Left renal cortex interstitium (tissue), 4 donors: ENCODE measurements at places on chromosomes 13 and 19.

- no peak for DNase-seq
These were observed 656.1 kb downstream of the DACH1 start for GRCh38 chr13:71210861-71211260.

DNA sequence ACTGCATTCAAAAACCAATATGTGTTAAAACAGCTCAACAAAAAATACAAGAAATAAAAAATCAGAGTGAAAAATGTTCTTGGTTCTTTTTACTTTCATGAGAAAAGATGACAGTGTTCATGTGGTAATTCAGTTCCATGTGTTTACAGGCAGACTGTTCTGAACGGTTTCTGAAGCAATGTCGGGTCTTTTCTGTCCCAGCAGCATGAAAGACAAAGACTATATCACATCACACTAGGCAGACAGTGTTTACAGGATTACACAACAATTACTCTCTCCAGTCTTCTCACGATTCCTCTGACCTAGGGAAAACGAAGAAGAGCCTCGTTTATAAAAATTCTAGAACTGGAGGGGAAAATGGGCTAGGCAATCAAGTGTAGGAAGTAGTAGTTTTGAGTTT lies 83.4 kb downstream of the UBL3 start:
- DNase-seq: no peak

DNA sequence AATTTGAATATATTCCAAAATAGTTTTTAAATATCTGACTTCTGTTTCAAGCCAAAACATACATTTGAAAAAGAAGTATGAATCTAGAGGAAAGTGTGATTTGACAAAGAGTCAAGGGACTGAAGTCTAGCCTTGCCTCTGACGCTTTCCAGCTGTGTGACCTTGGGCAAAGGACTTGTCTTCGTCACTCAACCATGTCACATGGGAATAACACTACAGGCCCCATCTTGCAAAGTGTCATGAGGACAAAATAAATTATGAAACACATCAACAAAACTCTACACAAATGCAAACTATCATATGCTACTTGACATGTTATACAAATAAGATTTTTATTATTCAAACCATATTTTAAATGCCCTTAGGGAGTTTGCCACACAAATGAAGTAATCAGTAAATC lies 73.0 kb downstream of the CYSLTR2 start:
- peak; percentile 41 for DNase-seq

DNA sequence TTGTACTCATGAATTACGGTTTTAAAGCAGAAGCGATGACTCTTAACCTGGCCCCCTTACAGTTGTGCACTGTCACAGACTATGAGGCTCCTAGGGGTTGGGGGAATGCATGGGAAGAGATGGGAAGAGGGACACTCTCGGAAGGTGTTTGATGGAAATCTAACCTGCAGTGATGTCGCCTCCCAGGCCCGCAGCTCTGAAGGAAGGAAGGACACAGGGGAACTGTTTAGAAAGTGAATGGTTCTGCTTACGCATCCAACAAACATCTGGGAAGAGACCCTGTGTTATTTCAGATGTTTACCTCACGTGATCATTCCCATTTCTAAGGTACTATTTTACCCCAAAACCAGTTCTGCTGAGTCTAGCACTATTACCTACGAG lies 48.0 kb upstream of the SLC7A9 start:
- no peak for DNase-seq

GRCh38 chr19:1814833-1815604 lies 2.9 kb upstream of the ATP8B3 start:
- no peak for DNase-seq

DNA sequence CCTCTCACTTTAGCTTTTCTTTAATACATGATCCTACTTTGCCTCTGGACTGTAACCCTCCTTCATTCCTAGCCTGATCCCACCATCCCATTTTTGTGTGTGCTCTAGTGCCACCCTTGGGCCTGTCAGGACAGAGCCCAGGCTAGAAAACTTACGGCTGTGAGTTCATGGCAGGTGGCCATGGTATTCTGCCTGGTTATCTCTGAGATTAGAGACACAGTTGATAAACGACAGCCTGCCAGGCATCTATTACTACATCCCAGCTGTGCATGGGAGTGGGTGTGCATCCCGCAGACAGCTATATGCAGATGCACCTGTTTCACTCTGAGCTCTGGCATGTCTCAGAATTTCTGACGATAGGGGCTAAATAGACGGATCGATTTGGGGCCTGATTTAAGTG lies 110.9 kb downstream of the HS6ST3 start:
- no peak for DNase-seq

GRCh38 chr19:12064590-12065538 lies at the start of gene ZNF844:
Gene ZNF844 (plus strand): TSS chr19:12064731. CDS start chr19:12064874, 143 bp downstream.
- peak; percentile 89 for DNase-seq

- no peak for DNase-seq
These were observed 86.9 kb downstream of the TBC1D4 start for GRCh38 chr13:75395066-75395465.

- DNase-seq: no peak
These were observed 148.7 kb downstream of the FOXO1 start for GRCh38 chr13:40517486-40518480.

DNA sequence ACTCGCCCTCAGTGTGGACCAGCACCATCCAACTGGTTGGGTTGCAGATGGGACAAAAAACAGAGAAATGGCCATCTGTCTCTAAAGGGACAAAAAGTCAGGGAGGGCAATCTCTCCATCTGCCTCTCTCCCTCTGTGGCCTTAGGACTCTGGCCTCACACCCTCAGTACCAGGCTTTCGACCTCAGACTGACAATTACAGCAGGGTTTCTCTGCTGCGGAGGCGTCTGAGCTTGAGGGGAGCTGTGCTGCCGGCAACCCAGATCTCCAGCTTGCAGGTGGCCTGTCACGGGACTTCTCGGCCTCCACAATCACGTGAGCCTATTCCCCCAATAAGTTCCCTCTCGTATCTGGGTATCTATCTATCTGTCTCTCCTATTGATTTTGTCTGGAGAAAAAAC lies 27.7 kb downstream of the MLLT1 start:
- no peak for DNase-seq

DNA sequence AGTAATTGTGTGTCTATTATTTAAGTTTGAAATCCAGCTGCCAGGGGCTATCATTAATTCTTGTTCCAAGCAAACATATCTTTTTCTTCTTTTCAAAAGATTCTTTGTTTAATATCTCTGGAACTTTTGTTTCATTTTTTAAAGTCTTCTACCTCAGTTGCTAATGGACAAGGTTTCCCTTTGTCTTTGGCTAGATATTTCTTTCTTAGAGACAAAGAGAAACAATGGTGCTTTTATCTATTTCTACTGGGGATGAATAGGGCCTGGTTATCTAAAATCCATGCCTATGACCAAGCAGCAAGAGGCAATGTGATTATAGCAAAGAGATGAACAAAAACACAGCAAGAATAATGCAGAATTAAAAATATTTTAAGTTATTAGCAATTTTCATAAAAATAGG lies 661.3 kb upstream of the KLF12 start:
- no peak for DNase-seq

DNA sequence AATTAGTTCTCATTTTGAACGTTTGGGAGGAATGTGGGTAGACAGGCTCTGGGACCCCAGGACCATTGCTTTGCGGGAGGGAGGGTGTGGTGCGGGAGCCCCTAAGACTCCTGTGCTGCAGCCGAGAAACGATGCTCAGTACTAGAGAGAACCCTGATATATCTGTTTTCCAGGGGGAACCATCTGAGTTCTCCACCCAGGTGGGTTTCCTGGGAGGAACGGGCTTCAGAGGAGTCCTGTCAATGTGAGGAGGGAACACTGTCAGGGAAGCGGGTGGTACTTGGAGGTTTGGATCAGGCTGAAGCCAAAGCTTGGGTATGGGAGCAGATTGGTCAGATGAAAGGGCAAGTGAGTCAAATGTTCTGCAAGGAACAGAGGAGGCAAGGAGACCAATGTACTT lies 358.0 kb downstream of the FGF9 start:
- DNase-seq: no peak

DNA sequence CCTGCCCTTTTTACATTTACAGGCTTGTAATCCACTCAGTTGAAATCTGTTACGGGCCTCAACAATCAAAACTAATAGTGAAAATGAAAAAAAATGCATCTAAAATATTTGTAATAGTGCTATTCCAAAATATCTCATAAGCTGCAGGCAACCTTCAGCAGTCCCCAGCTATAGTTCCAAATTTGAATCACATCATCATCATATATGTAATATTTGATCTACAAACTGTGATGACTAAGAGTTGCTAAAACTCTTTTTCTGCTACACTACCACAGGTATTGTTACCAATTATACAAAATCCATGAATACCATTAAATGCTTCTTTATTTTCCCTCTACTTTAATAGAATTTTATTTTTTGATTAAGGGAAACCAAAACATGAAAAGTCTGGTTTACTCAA lies 121.4 kb upstream of the RFC3 start:
- no peak for DNase-seq

DNA sequence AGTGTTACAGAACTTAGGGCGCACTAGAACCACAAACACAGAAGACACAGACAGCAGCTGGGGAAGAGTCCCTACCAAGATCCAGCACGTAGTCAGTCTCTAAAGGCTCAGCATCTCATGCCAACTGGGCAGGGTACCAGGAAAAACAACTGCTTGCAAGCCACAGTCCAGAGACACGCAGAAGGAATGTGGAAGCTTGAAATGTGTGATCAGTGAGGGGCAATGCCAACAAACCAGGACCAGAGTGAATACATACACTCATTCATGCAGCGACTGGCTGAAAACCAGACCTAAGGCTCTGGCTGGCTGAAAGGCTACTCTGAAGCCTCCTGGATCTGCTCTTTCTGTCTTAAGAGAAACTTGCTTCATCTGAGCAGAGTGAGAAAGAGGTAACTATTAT lies 1484.8 kb downstream of the EFNB2 start:
- no peak for DNase-seq

GRCh38 chr19:49201042-49201441 lies 43.5 kb downstream of the TRPM4 start:
- DNase-seq: no peak

DNA sequence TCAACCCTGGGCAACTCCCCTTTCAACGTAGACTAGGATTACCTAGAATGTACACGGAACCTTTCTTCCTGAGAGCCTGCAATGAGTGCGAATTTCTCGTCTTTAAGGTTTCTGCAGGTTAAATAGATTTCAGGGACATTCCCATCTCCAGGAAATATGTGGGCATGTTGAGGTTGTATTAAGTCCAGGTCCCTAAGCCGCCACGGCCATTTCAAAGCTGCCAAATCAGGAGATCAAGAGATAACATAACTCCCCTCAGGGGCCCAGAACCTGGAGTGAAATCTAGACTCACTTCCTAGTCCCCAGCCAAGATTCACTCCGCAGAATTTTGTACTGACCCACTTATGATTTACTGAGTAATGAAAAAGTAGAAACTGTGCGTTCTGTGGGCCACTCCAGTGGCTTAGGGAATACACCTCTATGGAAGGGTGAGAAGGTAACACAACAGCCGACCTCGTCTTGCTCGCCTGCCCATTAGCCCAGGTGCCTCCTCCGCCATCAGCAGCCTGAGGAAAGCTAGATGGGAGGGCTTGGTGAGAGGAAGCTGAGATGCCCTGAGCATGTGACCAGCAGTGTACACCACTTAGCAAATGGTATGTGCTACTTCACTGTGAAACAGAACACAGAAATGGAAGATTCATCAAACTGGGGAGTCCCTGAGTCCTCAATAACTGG lies 98.5 kb upstream of the SOX1 start:
- DNase-seq: no peak

- peak; percentile 27 for DNase-seq
These were observed 1074.3 kb upstream of the PCDH9 start for GRCh38 chr13:68304286-68304893.

GRCh38 chr19:44689290-44690130 lies 9.4 kb upstream of the CEACAM16 start:
- no peak for DNase-seq

DNA sequence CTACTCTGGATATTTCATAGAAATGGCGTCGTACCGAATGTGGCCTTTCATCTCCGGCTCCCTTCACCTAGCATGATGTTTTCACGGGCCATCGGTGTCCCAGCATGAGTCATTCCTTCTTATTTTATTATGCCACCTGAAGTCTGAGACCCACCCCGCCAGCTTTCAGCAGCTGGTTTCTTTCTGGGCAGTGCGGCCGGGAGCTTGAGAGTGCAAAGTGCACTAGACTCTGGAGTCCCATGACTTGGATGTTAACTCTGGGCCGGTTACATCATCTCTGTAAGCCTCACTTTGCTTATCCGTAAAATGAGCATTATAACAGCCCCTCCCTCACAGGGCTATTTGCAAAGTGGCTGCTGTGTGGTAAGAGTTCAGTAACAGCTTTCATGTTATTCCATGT lies 5.8 kb upstream of the KMT5C start:
- no peak for DNase-seq

DNA sequence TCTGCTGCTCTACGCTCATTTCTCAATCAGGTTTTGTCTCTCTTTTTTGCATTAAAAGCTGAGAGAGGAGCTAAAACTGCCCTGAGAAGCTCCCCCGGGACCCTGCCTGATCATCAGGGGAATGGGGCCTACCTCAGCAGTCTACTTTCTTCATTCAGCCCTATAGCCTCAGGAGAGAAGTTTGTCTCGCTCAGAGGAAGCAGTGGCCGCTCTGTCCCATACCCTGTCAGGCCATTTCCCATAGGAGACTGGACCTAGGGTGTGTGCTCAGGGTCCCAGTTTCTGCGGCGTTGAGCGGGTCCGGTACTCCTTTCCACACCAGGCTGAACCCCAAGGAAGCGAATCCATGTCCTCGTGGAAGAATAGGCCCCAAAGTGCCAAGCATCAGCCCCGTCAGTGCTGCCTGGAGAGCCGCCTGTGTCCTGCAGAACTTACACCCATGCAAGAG lies 21.7 kb downstream of the UBE2L5 start:
- no peak for DNase-seq

- no peak for DNase-seq
These were observed 2.2 kb downstream of the MADCAM1 start for GRCh38 chr19:498511-498891.

DNA sequence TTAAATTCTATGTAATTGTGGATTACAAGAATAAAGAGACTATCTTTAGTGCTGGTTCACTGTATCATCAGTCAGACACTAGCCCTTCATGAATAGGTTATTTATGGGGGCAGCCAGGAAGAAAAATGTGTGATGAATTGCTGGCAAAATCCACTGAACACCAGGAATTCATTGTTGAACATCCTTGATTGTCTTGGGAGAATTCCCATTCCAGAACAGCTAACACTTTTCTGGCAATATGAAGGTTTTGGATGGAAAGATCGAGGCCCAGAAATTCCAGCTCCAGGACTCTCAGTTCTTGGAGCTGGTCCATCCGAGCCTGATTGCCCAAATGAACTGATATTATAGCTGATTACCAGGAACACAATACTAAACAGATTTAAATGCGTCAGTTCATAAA lies 11.5 kb upstream of the SPART start:
- no peak for DNase-seq

- no peak for DNase-seq
These were observed 28.5 kb downstream of the VAV1 start for GRCh38 chr19:6800991-6801484.
